Sigmoid colon (tissue), 7 donors: ENCODE measurements at places on chromosomes 12 and 14. TPM values are rescaled to one million over a fixed set of nuclear protein-coding genes. Genes with fewer than 3 reads are reported as not detected.

Gene FLRT2
- total RNA-seq = 3.0 TPM

DNA sequence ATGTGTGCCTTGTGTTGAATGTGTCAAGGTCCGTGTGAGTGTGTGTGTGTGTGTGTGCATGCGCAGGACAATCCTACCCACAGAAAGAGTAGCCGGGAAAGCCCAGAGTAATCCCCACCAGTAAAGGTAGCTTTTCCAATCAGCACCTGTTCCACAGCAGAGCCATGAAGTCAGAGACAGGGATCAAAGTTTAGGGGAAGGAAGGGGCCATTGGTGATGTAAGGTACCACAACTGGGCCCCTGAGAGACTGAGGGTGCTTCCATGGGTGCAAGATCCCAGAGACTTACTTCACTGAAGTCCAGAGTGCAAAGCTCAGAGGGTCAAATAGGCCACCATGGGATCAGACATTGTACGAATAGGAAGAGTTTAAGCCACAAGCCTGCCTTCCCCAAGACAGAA, 20.5 kb downstream of the OR10P1 start:
- DNase-seq = no peak

- DNase-seq = peak; percentile 91
Observed at GRCh38 chr12:47079468-47079980, at the start of the genes AMIGO2 and PCED1B. Gene AMIGO2, minus strand, starts transcription at chr12:47079959. Its CDS starts 957 bp downstream, at chr12:47079002. Gene PCED1B, plus strand, starts transcription at chr12:47079621. Its CDS starts 155,443 bp downstream, at chr12:47235064.

- DNase-seq = no peak
Observed at GRCh38 chr14:85587151-85587711, 57.3 kb downstream of the FLRT2 start.

- no peak for DNase-seq
Observed at GRCh38 chr12:28830491-28830890, 318.6 kb upstream of the FAR2 start.

- DNase-seq = no peak
Observed at GRCh38 chr14:62125793-62126192, 363.6 kb downstream of the SNAPC1 start.

- no peak for DNase-seq
Observed at GRCh38 chr14:24612196-24612595, 2.7 kb upstream of the GZMH start.

GRCh38 chr12:54030889-54031471, 1.9 kb upstream of the HOXC5 start:
- no peak for DNase-seq

Gene POLE2
- not detected for total RNA-seq

GRCh38 chr12:93904124-93904523, 226.9 kb downstream of the CRADD start:
- DNase-seq = no peak

DNA sequence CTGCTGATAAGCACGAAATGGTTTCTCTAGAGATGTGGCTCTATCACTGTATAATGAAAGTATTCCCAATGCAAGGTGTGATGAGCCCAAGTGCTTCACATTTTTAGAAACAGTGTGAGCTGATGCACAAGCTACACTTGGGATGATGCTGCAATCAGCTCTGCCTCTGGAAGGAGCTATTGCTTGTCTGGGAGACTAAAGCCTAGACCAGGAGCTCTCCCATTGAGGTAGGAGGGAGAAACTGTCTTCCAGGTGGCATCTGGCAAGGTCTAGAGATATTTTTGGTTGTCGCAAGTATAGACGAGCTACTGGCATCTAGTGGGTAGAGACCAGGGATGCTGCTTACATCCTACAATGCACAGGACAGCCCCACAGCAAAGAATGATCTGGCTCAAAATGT, 42.0 kb downstream of the HECTD4 start:
- no peak for DNase-seq
